GM23338 (cell line): ENCODE measurements at places on chromosomes 2 and 18. TPM values are rescaled to one million over a fixed set of nuclear protein-coding genes. Genes with fewer than 3 reads are reported as not detected.
A peak's percentile ranks its signal among the peaks of the same experiment; 100 is the strongest.

BOLL gene
- total RNA-seq: 0.04 TPM in 1 of 2 replicates, not detected in the other

CHST10 gene
- 22.2 and 24.5 TPM in 2 replicates for total RNA-seq

TMEM163 gene
- 0.85 and 1.1 TPM in 2 replicates for total RNA-seq

GKN2 gene
- not detected in 2 replicates for total RNA-seq

REG1A gene
- total RNA-seq: not detected in 2 replicates

TMEM150A gene
- total RNA-seq: 10.1 and 16.4 TPM in 2 replicates

ITGA6 gene
- total RNA-seq: 124 and 129 TPM in 2 replicates

RAD51AP2 gene
- 0.38 TPM in 1 of 2 replicates, not detected in the other for total RNA-seq

GRCh38 chr2:7023542-7023941 lies 106.3 kb downstream of the RNF144A start:
- DNase-seq: no peak

GRCh38 chr2:20186078-20186854 lies 38.7 kb downstream of the SDC1 start:
- no peak for DNase-seq

DNA sequence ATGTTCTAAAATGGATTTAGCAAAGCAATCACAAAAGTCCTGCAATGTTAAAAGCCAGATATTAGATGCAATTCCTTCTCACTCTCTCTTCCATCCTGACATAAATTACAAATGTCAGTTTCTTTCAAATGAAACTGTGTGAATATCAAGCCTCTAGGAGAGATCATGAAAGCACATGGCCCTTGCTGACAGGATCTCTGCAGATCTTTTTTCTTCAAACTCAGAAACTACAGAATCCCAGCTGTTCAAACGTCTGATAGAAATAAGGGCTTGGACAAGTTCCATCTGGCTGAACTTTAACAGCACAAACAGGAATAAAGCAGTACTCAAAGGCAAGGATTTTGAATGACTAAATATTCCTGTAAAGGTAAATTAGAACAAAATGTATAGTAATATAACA lies 47.6 kb downstream of the PDE1A start:
- no peak for DNase-seq

DNA sequence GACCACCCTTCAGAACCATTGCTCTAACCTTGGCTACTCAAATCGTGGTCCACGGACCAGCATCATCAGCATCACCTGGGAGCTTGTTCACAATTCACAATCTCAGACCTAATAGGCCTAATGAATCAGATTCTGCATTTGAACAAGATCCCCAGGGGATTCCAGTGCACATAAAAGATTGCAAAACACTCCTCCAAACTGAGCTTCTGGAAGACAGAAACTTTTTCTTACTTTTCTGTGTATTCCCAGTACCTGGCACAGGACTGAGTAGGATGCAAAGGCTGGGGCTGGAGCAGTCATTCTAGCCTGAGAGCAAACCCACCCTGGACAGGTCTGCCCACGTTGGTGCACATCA lies 115.1 kb upstream of the COPS8 start:
- no peak for DNase-seq

- no peak for DNase-seq
Observed at GRCh38 chr18:12861637-12862036, 22.4 kb downstream of the PTPN2 start.

DNA sequence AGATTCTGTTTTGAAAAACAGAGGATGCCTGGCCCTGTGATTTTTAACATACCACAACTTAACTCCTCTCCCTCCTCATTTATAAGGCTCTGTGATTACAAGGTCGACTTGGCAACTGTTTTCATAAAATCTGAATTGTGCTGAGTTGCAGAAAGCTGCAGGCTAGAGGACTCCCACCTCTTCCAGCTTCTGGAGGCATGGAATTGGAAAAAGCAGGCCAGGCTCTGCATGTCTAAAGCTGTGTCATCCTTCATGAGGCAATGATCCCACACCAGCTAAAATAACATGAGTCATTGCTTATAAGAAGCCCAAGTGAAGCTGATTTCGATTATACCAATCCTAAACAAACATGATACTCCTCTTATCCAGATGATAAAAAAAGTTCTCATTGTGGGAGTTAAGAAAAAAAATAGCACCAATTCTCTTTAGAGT lies 11.7 kb downstream of the ARHGAP28 start:
- no peak for DNase-seq

GRCh38 chr2:3633982-3634595 lies 23.9 kb upstream of the ALLC start:
- no peak for DNase-seq

DNA sequence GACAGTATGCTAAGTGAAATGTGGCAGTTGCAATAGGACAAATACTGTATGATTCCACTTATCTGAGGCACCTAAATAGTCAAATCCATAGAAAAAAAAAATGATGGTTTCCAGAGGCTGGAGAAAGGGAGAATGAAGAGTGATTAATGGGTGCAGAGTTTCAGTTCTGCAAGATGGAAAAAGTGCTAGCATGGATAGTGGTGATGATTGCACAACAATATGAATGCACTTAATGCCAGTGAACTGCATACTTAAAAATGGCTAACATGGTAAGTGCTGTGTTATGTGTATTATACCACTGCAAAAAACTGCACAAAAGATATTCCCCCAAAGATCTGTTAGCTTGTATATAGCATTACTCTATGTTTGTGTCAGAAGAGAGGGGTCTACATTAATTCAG lies 185.4 kb downstream of the INHBB start:
- no peak for DNase-seq

- DNase-seq: peak; percentile 71
Observed at GRCh38 chr2:102806250-102806837, 44.5 kb downstream of the TMEM182 start.

DNA sequence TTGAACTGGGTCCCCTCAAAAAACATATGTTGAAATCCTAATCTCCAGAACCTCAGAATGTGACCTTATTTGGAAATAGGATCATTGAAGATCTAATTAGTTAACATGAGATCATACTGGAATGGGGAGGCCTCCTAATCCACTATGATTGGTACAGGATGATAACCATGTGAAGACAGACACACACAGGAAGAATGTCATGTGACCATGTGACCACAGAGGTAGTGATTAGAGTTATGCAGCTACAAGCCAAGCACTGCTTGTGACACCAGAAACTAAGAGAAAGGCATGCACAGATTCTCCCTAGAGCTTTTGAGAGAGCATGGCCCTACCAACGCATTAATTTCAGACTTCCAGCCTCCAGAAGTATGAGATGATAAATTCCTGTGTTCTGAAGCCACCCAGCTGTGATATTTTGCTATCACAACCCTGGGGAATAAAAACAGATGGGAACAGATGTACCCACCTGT lies 47.0 kb upstream of the TGIF1 start:
- DNase-seq: no peak

DNA sequence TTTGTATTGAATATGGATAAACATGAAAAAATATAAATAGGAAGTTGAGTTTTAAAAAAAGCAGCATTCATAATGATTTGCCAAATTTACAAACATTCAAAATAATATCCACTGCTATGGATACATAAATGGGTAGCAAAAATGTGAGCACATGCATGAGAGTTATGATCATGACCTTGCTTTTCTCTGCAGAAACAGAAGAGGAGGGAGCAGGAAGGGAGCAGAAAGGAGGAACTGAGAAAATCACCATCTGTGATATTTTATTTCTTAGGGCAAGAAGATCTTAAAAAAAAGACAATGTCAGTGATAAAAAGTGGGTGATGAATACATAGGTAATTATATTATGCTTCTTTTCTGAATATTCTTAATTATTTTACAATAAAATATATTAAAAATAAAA lies 17.7 kb upstream of the CCDC93 start:
- no peak for DNase-seq
